ENCODE measurements at places on chromosomes 4 and X.

GRCh38 chrX:56785442-56785841, 56.4 kb downstream of the NBDY start:
- no peak for DNase-seq

DNA sequence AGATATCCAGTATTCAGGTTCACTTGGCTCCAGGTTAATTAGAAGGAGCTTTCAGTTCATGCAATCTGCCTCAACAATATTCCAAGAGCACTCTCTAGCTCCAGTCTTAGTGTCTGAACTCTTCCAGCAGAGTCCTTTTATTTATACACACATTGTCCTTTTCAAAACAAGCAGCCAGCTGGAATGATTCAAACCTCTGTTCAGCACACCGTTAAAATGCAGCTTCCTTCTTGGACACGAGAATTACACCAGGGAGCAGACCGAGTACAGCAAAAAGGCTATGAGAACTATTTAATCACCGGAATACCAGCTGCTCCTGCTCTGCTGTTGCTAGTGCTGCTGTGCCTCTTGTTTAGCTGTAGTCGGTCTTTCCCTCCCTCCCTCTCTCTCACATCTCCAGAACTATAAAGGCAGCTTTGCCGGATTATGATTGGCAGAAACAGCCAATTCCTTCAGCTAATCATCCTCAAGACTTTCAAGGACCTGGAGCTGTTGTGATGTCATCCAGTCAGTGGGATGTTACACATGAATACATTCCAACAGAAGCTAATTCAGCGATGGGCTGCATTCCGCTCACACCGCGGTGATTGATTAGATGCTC, at the start of gene NDST4:
NDST4 (minus strand) TSS at position 115 of the 601 bp plus-strand sequence. CDS start 36,584 bp downstream, outside the sequence.
- no peak for DNase-seq

DNA sequence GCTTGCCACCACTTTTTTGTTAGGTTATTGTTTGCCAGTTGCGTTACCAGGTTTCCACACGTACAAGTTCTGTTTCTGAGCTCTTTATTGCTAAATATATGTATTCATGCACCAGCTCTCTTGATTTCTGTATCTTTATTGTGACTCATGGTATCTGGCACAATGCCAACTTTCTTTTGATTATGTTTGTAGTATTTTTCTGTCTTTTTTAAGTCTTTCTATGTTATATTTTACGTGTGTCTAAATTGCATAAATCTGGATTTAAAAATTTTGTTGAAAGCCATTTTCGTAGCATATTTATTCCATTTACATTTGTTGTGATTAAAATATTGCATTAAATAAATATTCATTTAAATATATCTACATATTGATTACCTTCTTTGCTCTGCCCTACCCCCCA, 73.8 kb downstream of the KDM6A start:
- no peak for DNase-seq

DNA sequence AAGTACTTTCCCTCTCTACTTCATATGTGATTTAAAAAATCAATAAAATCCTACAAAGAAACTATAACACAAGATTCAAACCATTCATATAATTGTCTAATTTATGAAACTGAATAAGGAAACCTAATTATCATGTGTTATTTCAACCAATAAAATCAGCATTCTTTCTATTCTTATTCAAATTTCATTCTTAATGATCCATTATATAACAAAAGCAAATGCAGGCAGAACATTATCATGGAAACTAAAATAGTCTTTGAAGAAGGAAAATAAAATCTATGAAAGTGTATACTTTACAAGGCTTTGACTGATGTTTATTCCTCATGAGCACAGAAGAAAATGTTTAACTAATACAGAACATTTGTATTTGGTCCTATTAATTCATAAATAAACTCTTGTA, 47.6 kb downstream of the CNOT6L start:
- no peak for DNase-seq

DNA sequence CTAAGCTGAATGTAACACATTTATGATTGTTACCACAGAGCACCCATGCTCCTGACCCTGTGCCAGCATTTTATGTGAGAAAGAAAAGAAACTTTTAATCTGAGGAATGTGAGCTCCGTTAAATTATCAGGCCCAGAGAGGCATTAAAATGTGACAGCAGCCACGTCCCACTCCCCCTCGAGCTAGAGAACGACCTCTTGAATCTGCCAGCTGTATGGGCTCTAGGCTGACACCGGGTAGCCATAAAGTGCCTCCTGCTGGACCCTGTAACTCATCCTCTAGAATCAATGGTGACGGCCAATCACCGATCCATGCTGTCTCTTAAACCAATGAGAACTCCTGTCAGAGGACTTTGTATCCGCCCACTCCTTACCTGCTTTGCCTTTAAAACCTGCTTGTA, 110.2 kb upstream of the ADRA2C start:
- DNase-seq, result no peak

GRCh38 chrX:10474510-10474909, 145.9 kb downstream of the MID1 start:
- DNase-seq, result no peak

DNA sequence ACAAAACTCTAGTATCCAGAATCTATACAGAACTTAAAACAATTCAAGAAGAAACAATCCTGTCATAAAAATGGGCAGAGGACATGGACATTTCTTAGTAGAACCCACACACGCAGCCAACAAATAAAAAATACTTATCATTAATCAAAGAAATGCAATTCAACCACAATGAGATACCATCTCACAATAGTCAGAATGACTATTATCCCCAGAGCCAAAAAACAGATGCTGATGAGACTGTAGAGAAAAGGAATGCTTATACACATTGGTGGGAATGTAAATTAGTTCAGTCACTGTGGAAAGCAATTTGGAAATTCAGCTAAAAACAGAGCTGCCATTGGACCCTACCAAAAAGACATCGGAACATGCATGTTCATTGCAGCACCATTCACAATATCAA, 37.9 kb downstream of the RAB40AL start:
- DNase-seq, result no peak

GRCh38 chr4:142961866-142962265, 115.8 kb upstream of the INPP4B start:
- no peak for DNase-seq

- DNase-seq, result no peak
These were observed 10.0 kb upstream of the SPRY1 start for GRCh38 chr4:123386609-123387008.

DNA sequence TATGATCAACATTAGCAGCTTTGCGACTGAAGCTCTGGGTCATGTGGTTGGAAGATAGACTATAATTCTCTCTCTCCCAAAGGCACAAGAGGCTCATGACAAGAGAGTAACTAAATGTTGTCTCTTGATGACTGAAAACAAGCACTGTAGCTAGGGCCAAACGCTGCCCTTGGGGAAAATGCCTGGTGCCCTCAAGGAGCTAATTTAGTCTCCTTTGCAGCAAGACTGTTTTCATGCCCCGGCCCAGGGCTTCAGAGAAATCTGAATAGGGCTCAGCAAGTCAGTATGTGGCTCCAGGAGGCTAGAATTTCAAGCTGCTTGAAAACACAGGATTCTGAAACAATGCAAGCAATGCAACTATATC, 411.9 kb downstream of the GPAT3 start:
- DNase-seq, result no peak

DNA sequence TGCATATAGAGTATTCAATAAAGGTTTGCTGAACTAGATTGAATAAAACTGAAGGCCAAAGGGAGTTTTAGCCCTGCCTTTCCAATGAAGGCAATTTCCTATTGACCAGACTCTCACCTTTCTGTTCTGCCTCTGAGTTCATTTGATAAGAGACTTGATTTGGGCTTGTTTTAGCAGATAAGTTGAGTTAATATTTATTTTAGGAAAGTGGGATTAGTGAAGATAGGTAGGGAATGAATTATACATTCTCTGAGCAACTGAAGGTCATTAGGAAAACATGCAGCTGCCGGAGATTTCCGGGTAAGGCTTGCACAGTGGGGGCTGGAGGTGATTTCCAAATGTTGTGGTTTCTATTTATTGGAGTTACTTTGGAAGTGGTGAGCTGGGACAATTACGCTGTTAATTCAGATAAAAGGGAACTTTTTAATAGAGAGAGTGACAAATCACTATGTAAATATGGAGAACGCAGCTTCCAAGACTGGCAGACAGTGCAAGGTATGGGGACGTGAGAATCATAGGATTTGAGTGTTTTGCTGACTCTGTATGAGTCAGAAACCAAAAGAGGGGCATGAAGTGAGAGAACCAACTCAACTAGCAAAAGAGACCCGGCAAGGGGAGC, 553.6 kb upstream of the BOD1L1 start:
- DNase-seq, result no peak

DNA sequence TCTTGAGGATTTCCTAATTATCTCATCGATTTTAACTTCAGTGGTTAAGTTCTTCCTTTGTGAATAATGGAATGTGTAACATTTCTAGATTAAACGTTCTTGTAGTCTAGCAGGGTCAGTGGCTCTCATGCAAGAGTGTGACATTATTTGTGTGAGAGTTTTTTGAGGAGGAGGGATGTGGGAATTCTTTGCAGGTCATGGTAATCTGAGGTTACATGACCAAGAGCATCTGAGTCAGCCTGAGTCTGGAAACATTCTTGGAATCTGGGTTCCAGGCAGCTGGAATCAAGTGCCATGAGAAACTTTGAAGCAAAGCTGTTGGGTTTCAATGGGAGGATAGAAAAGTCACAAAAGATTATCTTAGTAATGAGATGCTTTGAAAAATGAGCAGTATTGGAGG, 49.5 kb downstream of the GK start:
- peak; percentile 50 for DNase-seq

GRCh38 chr4:182847576-182848450, 69.4 kb downstream of the DCTD start:
- no peak for DNase-seq

- DNase-seq, result no peak
These were observed 36.1 kb upstream of the DOCK11 start for GRCh38 chrX:118459494-118459893.

DNA sequence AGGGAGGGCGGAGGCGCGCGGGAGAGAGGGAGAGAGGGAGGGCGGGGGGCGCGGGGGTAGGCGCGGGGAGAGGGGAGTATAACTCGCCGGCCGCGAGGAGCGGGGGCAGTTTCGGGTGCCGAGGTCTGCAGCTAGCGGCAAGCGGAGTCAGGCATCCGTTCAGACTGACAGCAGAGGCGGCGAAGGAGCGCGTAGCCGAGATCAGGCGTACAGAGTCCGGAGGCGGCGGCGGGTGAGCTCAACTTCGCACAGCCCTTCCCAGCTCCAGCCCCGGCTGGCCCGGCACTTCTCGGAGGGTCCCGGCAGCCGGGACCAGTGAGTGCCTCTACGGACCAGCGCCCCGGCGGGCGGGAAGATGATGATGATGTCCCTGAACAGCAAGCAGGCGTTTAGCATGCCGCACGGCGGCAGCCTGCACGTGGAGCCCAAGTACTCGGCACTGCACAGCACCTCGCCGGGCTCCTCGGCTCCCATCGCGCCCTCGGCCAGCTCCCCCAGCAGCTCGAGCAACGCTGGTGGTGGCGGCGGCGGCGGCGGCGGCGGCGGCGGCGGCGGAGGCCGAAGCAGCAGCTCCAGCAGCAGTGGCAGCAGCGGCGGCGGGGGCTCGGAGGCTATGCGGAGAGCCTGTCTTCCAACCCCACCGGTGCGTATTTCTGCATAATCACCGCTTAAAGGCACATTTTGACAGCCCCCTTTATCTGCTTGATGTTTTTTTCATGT, at the start of gene POU4F2:
POU4F2 (plus strand) TSS at position 108 of the 720 bp plus-strand sequence; CDS start at position 356, 248 bp downstream.
- no peak for DNase-seq

DNA sequence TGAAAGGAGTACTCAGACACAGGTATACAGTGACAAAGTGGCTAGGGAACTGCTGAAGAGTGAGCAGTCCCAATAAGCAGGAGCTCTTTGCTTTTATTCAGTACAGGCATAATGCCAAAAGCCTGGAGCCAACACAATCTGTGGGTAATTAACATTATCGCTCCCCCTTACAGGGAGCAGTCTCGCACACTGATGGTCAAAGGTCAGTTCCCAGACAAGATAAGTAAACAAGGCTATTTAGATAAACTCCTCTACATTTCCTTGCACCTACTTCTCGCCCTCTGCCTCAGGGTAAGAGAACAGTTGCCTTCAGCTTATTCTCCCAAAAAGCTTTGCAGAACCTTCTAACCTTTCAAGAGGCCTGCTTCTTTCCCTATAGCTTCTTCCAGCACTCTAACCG, 73.9 kb upstream of the TAF9B start:
- no peak for DNase-seq

- DNase-seq, result no peak
These were observed 80.3 kb upstream of the DCLK2 start for GRCh38 chr4:149997881-149998421.

DNA sequence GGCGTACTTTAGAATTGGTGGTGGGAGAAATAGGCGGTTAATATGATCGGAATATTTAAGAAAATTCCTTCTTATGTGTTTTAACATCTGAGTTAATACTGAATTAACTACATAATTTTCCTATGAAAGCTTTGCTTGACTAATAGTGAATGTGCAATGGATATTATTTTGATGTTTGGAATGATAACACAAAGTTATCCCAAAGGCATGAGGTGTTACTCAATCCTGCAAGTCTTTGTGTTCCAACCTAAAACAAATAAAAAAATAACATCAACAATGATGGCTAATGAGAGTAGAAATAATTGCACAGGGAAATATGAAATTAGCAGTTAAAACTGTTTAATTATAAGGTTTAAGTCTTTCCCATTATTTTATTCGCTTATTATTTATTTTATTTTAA, 183.6 kb upstream of the ARSJ start:
- DNase-seq, result peak; percentile 4

- DNase-seq, result no peak
These were observed 25.2 kb downstream of the REPS2 start for GRCh38 chrX:16971694-16972093.

GRCh38 chrX:48531358-48531959, 8.1 kb upstream of the TBC1D25 start:
- DNase-seq, result no peak

DNA sequence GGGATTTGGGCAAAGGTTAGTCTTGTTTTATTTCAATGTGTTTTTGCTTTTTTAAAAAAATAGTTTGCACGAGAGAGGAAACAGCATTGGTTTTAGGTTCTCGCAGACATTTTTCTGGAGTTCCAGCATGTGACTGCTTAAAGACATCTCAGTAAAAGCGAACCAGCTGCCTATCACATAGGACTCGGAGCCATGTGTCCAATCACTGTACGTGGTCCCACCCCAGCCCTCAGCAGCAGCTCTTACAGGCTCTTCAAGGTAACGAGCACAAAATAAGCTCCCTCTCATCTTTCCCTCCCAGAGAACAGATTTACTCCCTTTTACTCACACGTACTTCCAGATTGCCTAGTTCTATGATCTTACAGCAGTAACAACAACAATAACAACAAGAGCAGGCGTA, 68.7 kb downstream of the MCF2 start:
- no peak for DNase-seq
